ENCODE measurements at places on chromosomes 7 and 10.

- DNase-seq: no peak
These were observed 176.2 kb downstream of the MGMT start for GRCh38 chr10:129643266-129643665.

GRCh38 chr10:34141032-34141680 is 673.9 kb downstream of the PARD3 start:
- no peak for DNase-seq

DNA sequence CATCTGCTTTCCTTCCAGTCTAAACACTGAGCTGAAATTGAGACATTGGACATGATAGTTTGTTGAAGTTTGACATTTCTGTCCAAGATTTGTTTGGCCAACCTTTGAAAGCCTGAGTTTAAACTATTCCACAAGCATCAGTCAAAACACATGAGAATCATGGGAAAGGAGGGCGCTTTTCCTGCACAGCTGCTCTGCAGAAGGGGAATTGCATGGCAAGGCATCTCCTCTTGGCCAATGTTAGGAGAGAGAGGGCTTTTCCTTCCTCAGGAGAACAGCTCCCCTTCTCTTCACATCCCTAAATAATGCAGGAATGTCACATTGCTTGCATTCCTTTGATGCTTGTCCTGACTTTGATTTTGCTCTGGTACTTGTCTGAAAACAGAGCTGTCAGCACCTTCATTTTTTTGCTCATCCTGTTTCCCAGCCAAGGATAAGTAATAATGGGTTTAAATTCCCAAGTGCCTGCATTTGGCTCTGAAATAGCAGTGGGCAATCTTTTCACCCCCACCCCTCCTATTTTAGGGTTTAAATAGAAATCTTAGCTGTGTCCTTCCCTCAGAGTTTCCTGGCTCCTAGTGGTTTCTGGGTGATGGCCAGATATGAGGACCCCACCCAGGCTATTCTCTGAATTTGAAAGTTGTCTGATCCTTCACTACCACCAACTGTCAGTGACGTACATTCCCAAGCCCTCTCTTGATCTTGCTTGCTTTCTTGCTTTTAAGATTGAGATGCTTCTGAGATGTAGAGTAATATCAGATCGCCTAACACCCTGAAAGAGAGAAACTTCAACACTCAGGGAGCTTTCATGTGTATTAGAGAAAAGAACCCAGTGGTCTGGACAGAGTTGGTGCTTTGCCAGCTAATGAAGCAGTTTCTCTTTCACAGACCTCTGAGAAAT is 75.2 kb upstream of the NPVF start:
- DNase-seq: no peak

GRCh38 chr10:8248868-8249267 is 194.4 kb downstream of the GATA3 start:
- no peak for DNase-seq

DNA sequence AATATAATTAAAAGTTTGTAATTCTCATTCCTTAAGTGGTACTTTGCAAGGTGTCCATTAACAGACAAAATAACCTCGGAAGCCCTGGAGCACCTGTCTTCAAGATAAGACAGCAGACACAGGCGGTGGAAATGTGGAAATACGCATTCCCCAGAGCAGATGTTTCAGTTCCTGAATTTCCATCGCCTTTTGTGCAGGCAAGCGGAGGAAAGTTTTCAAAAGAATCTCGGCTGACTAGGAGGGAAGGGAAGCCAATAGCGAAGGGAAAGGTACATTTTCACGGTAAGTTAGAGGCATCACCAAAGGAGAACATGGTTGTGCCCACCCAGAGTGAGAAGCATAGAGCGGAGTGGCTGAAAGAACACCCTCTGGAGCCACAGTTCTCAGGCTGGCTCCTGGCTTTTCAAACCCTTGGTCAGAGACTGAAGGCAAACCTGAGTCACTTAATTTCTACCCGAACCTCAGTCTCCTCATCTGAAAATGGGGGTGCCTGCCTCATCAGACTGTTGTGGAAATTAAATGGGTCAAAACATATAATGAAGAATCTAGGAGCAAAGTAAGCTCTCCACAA is 13.6 kb downstream of the CPA1 start:
- DNase-seq: no peak

GRCh38 chr10:92027141-92027540 is 103.6 kb downstream of the BTAF1 start:
- DNase-seq: no peak

GRCh38 chr10:29946614-29946952 is 112.8 kb downstream of the JCAD start:
- no peak for DNase-seq

- no peak for DNase-seq
These were observed 144.1 kb downstream of the SRPK2 start for GRCh38 chr7:105244594-105244993.

- peak; percentile 32 for DNase-seq
These were observed 435.3 kb downstream of the MDFIC start for GRCh38 chr7:115356999-115357702.

GRCh38 chr7:43363035-43363791 is 219.7 kb upstream of the STK17A start:
- peak; percentile 56 for DNase-seq

DNA sequence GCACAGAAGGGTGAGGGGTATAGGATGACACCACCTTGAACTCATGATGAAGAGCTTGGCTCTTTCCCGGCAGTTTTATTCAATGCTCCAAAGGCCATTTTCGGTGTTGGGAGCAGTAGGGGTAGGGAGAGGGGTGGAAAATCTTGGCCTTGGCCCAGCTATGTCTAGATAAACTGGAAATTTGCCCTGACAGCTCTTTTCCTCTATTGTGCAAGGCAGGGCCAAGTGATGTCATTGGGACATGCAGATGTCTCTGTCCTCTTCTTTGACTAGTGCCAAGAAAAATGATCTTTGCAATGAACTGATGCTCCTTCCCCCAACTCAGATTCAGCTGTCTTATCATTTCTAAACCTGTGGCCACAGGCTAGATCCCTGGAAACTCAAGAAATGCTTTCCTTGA is 27.7 kb upstream of the PRKCQ start:
- no peak for DNase-seq

- no peak for DNase-seq
These were observed 167.8 kb upstream of the CXCL12 start for GRCh38 chr10:44552726-44553125.

DNA sequence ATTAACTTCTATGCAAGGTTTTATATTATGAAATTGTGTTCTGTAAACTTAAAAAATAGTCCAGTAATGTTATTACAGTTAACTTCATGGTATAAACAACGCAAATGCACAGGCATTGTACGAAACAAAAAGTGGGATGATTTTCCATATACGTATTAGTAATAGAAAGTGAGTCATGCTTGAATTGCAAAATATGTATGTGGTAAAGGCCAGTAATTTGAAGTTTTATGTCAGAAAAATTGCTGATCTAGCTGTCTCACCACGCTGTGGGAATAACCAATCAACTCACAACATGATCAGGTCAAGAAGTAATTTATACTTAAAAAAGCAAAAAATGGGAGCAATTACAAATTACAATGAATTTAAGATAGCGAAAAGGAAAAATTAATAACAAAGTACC is 37.0 kb upstream of the GLI3 start:
- no peak for DNase-seq

DNA sequence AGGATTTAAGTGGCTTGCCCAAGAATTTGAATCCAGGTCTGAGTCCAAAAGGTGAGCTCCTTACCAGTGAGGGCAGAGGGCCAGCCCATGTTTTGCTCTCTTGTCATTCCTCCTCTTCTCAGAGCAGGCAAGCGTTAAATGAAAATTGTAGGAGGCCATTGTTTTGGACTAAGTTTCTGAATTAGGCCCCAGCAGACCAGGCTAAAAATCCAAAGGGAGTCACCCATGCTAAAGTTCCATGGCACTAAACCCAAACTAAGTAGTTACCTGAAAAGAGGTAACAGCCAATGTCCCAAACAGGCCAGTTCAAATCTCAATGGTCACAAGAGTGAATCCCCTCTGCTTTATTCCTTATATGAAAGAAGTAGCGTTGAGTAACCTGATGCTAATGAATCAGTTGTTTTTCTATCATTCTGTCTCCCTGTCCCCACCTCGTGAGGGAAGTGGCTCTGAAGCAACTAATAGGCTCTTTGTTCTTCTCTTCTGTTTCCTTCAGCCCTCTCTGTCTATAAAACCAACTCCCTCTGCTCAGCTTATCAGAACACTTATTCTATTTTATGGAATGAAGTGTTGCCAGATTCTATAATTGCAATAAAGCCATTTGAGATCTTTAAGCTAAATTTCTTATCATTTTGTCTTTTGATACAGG is 17.5 kb upstream of the CDH23 start:
- no peak for DNase-seq

DNA sequence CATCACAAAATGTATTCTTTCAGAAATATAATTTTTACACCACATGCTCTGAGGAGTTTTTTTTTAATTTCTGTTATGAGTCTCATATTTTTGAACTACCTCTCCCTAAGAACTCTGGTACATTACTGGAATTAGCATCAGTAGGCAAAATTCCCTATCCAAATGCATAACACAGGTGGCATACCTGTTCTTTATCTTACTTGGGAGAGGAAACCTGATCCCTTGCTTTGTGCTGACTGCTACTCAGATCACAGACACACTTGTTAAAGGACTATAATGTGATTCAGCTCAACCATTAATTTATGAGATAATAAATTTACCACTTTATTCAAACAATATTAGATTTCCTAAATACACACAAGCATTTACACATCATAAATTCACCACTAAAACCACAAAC is 617.2 kb downstream of the GRM8 start:
- DNase-seq: no peak

- peak; percentile 32 for DNase-seq
These were observed 114.0 kb downstream of the WDFY4 start for GRCh38 chr10:48798481-48799254.

GRCh38 chr7:47586925-47587324 is 5.0 kb upstream of the TNS3 start:
- no peak for DNase-seq

- no peak for DNase-seq
These were observed 16.5 kb upstream of the ARL4A start for GRCh38 chr7:12670743-12671520.

DNA sequence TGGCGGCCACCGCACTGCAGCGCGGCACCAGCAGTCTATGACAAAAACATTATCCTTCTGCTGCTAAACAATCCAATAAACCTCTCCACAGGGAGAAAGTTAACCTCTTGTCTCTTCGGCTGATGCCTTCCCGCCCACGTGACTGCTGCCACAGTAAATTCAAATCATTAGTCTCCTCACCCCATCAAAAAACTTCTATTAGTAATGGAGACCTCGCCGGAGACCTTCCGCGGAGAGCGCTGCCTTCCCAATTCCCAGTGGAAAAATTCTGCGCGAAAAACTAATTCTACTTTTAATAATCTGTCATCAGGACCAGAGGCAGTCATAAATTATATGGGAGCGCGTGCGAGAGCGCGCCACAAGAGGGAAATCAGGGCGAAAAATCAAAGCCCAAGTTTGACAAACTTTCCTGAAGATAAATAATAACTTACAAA is 90.0 kb upstream of the PAX2 start:
- no peak for DNase-seq

DNA sequence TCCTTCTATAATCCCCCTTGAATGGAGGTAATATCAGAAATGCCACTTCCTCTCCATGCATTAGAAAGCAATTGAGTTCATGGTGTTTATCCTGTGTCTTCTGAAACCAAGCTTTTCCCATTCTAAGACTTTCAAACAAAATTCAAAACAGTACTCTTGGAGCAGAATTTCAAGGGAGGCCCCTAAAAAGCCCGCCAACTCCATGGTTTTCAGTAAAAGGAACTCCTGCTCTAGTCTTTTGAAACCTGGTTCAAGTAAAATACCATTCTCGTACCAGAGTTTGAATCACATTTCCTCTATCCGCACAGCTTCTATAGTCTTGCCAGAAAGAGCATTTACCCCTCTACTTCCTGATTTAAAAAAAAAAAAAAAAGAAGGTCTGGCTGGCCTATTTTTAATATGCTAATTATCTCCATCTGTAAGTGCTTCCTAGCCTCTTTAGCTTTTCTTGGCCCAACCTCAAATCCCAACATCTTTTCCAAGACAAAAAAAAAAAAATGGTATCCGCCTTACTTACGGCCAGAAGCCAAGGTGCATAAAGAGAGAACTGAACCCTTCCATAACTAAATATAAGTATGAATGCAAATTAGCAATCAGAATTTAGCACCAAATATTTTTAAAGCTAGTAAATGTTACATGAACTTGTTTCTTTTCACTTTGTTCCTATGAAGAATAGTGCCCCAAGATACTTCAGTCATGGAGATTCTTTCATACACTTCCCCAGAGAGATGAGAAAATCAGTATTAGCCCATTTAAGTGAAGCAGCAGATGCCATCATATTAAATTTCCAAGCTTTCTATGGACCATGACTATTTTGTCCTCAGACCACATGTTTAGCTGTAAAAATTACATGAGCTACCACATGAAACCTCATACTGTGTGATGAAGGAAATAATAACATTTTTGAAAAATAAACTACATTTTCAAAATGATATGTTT is 199.9 kb upstream of the FAM3C start:
- DNase-seq: no peak

DNA sequence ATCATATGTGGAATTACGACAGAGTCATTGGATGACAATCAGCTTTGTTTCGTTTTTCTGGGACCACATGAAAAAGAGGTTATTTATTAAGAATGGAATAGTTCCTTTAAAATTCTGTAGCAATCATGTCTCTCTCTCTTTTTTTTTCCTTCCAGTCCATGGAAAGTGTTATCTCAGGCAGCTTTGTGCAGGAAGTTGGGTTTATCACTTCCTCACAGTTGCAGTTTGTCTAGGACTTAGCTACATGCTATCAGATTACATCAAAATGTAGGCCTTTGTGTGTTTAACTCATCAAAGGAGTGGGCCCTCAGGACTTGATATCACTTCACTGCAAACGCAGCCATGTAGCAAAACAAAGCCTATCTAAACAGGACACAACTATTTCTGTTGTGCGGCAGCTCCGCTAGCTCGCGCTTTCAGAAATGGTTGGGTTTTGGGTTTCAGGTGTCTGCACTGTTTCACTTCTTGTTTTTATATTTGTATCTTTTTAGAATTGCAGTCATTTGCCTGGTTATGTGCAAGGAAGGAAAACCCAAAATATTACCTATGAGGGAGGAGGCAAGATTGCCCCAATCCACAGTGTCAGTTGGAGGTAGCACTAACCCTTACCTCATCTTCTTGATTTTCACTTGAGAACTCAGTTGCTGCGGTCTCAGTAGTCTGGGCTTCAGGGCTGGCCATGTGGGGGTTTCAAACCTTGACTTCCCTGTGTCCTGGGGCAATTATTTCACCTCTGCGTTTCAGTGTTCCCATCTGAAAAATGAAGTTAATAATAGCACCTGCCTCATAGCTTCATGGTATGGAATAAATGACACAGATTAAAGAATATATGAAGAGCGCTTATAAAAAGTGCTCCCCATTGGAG is 66.7 kb downstream of the HHEX start:
- DNase-seq: no peak

- DNase-seq: peak; percentile 2
These were observed at the start of gene ELMO1 for GRCh38 chr7:37448636-37449361. Gene ELMO1 (minus strand): TSS chr7:37448864. CDS start chr7:37342690, 106,174 bp downstream.

GRCh38 chr10:49678827-49679479 is 498 bp upstream of the C10orf53 start:
- DNase-seq: no peak

DNA sequence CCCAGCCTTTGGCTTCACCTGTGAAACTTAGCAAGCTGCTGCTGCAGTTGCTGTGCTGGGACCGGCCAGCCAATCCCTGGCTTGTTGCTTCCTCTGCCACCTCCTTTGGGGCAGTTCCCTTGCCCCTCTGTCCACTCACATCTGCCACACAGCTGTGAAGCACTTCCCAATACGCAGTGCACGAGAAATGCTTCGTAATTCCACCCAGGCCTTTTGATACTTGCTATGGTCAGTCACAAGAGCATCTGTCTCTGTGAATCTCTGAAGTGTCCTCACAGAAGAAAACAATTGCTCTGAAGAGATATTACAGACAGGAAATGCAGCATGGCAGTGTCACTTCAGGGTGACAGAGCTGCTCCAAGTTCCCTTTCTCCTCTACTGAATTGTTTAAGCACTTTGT is 208.5 kb downstream of the PTEN start:
- peak; percentile 23 for DNase-seq
